ENCODE measurements at places on chromosomes 3 and 15.

DNA sequence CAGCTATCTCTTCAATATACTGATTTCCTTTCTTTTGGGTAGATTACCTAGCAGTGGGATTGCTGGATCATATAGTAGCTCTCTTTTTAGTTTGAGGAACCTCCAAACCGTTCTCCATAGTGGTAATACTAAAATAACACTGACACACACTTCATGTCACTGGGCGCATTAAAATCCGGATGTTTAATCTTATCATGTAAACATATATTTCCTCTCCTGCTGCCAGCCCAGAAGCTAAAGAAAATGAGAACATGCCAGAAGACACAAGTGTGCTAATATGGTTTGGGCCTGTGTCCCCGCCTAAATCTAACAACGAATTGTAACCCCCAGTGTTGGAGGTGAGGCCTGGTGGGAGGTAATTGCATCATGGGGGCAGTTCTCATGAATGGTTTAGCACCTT is 23.6 kb upstream of the KCNMB2 start:
- DNase-seq: no peak

- no peak for DNase-seq
These were observed 37.0 kb downstream of the GOLM2 start for GRCh38 chr15:44325568-44325967.

- DNase-seq: no peak
These were observed 58.4 kb downstream of the MESD start for GRCh38 chr15:80931191-80931590.

GRCh38 chr3:185430375-185430774 is 67.4 kb downstream of the MAP3K13 start:
- DNase-seq: no peak

DNA sequence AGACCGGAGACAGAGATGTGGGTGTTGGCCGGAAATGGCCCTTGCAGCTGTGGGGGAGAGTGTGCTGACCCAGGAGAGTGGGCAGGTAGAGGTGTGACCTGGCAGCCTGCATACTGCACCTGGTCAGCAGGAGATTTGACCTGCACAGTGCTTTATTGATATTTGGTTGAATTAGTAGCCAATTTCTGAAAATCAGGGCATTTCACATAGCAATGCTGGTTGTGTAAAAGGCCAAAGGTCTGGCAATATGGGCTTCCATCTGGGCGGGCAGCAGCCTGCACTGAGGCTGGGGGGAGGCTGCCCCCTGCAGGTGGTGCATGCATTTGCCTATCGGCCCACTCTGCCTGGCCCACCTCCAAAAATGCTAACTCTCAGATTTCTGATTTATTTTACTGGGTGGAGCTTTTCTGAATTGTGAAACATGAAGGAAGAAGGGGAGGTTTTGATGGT is 9.4 kb upstream of the MGLL start:
- peak; percentile 51 for DNase-seq

GRCh38 chr3:46731795-46732194 is 14.1 kb upstream of the PRSS50 start:
- no peak for DNase-seq

DNA sequence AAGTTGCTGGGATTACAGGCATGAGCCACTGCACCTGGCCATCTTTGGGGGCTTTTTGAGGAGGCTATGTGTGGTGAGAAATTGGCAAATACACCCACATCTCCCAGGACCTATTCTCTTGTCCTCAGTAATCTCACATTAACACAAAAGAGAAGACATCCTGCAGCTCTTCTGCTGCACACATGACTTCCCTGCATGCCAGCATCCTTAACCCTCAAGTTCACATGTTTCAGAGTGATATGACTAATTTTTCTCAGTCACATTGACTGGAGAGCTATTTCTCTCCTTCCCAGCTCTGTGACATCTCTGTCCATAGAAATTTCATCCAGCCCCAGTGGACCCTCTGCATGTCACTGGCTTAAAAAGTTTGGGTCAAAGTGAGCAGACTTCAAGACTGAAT is 1.9 kb upstream of the SKIC8 start:
- no peak for DNase-seq

GRCh38 chr3:67678665-67679064 is 24.3 kb upstream of the SUCLG2 start:
- DNase-seq: no peak

GRCh38 chr3:193772422-193772763 is 179.4 kb downstream of the OPA1 start:
- DNase-seq: no peak

- no peak for DNase-seq
These were observed 102.4 kb upstream of the HACD2 start for GRCh38 chr3:123687286-123687685.

GRCh38 chr15:74045636-74046274 is 36.6 kb downstream of the GOLGA6A start:
- DNase-seq: no peak

DNA sequence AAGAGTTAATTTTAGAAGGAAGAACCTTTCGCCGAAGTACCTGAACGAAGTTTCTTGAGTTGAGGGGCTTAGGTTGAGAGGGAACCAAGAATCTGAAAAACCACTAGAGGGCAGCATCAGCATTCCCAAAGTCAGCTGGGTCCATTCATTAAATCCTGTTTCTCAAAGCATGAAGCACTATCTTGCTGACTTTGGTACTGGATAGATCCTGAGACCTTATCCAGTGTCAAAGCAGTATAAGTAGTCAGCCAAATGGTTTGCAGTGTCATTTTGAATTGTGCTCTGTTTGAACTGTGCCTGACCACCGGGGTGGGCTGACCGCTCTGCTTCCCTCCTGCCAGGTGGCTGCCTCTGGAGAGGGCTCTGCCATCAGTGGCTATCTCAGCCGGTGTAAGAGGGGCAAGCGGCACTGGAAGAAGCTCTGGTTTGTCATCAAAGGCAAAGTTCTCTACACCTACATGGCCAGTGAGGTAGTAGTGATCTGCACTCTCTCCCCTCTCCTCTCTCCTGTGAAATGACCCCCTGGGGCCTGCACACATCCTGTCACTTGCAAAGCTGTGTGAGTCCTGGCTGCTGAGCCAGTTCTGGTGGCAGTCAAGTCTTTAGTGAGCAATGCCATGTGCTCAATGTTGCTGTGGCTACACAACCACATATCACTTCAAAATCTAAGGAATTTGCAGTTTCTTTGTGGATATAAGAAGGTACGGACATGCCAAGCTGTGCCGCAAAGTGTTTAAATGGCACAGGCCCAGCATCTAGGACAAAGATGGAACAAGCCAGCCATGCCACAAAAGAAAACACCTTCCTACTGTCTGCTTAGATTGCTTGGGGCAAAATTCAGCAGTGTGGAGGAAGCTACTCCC is 21.4 kb upstream of the NR2C2 start:
- peak; percentile 25 for DNase-seq

DNA sequence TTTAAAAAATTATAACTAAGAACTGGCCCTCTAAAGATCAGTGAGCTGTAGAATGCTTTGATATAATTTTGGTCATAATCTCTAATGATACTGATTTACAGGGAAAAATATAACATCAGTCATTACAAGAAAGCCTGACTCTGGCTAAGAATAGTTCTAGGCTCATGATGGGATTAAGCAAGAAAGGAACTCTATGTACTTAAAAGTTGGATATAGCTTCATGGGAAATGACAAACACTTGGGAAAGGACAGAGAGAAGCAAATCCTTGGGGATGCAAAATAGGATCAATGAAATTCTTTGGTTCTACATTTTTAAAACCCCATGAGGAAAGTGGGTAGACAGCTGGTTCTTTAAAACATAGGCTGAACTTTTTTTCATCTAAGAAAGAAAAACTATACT is 472.7 kb upstream of the NR2F2 start:
- DNase-seq: no peak

DNA sequence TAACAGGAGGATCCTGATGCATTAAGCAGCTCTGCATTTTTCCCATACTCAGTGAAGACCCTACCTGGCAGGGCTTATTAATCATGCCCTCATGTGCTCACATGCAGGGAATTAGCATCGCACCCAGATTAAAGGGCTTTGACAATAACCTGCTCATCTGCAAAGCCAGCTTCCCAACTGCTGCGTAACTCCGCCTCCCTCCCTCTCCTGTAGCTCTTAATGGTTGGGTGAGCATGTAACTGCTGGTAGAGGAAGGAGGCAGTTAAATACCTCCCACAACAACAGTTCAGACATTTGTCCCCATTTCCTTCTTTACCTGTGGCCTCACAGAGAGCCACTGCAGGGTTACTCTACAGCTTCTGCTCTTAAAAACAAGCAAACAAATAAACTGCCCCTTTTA is 203.6 kb upstream of the WNT5A start:
- no peak for DNase-seq

DNA sequence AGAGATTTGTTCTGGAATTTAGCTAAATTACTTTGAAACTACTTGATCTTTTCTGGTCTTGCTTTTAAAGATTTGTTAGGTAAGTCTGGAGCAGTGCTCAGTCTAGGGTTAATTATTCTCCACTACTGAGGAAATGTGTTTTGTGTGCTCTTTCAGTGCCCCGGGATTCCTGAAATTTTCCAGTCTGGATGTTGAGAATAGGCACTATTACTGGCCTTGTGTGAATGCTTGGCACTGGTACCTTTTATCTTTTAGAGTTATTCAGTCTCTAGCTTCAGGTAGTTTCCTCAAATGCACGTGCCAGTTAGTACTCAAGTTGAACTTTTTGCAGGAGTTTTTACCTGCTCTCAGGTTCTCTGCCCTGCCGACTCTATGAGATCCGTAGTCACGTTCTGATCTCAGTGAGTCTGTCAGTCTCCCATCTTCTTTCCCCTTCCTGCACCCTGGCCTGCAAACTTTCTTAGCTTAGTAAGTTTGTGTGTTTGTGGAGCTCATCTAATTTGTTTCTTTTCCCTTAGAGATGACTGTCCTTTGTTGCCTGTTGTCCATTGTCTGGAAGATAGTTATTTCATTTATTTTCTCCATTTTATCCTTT is 39.5 kb downstream of the TCF12 start:
- DNase-seq: no peak

DNA sequence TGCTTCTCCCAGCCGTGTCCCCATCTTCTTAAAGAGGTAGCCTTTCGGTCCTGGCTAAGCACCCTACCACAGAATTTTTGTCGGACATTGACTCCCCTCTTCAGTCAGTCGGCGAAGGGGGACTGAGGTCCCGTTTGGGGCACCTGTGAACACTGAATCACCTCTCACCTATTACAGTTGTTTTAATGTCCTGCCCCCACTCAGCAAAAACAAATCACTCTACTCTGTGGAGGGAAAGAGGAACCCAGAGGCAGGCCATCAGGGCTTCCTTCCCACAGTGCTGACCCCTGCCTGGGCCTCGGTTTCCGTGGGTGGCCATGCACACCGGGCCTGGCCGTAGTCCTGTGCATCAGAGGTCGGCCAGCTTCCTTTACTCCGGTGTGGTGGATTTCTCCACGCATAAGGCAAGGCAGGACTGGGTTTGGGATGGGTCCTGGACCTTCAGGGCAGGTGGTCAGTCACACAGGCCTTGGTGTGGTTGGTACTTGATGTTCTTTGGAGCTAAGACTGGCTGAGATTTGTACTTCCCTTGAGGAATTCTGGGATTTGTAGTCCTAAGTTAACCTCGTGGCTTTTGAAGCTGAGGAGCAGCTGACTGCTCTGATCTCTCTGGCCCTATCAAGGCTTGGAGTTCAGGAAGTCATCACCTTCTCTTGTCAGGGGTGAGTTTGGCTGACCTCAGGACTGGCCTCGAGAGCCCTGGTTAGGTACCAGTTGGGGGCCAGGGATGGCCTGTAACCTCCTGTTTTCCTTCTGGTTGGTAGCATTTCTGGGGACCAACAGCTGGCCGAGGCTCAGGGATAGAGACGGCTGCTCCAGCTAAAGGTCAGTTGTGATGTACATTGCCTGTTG is 627 bp upstream of the FAM131A start:
- no peak for DNase-seq

DNA sequence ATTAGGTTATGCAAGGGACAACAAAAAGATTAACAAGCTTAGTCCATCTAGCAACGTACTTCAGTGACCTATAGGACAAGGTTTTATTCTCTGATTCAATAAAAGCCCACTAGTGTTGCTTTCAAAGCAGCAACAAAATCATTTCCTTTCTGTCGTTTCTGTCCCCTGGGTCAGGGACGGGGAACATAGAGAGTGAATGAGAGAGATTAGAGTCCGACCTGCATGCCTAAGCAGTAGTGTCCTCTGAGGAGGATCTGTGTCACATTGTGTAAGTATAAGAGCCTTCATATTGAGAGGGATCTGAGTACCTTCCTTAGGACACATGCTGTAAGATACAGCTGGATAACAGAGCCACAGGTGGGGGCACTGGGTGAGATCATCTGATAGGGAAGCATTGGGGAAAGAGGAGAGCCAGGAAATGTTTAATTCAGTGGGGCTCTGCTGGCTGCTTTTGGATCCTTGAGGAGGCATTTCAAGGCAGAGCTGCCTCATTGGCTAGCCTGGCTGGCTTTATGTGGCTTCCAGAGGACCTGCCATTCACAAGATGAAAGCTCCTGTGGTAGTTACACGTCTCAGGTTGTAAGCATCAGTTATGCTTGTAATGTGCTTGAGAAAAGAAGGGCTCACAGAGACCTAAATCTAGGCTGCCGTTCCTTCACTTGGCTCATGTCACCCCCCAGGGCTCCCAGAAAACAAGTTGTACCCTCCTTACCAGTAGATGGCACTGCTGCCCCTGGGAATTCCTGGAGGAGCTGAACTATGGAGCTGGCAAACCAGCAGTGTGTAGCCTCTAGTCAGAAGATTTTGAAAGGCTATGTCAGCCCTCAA is 2.7 kb downstream of the TMEM108 start:
- peak; percentile 42 for DNase-seq

DNA sequence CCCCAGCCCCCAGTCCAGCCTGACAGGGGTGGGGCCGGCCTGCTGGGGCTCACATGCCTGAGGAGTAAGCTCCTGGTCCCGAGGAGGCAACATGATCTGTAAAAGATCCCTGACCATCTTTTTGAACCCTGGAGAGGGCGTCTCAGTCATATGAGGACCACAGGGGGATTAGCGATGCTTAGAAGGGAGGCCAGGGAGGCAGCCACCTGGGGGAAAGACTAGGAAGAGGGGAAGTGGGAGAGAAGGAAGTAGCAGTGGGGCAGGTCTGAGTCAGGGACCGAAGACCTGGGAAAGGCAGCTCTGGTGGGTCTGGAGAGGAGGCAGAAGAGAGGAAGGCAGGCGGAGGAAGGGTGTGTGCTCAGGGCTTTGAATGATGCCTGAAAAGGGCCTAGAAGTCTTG is 18.9 kb downstream of the PIF1 start:
- no peak for DNase-seq

GRCh38 chr3:25831578-25831977 is 41.7 kb downstream of the OXSM start:
- DNase-seq: no peak

- DNase-seq: no peak
These were observed 24.4 kb downstream of the ONECUT1 start for GRCh38 chr15:52765785-52766184.

DNA sequence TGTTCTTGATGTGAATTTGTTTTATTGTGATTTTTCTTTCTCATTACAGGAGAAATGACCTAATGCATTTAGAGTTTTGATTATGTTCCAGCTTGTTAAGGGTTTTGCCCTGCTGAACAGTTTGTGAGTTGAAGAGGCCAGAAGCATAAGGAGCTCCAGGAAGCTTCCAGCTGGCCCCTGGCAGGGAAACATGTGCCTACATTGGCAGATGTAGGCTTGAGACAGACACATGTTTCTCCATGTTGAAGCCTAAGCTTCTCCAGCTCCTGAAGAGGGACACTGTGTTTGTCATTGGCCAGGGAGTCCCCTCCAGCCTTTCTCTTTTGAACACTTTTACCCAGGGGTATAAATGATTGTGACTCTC is 88.4 kb downstream of the ASB7 start:
- DNase-seq: no peak

GRCh38 chr15:51935466-51936104 is 36.0 kb downstream of the LEO1 start:
- no peak for DNase-seq

- DNase-seq: no peak
These were observed 10.3 kb downstream of the NEK11 start for GRCh38 chr3:131036986-131037385.

Measured in activated naive CD8-positive, alpha-beta T cell treated with anti-CD3 and anti-CD28 coated beads, Interleukin-2, amount 50 U/mL, for 24 hours (primary cell).